ENCODE measurements at places on chromosomes 3 and 15. TPM values are rescaled to one million over a fixed set of nuclear protein-coding genes. Genes with fewer than 3 reads are reported as not detected.
A peak's percentile ranks its signal among the peaks of the same experiment; 100 is the strongest.

CLEC3B gene
- total RNA-seq = 1.9 TPM

DNA sequence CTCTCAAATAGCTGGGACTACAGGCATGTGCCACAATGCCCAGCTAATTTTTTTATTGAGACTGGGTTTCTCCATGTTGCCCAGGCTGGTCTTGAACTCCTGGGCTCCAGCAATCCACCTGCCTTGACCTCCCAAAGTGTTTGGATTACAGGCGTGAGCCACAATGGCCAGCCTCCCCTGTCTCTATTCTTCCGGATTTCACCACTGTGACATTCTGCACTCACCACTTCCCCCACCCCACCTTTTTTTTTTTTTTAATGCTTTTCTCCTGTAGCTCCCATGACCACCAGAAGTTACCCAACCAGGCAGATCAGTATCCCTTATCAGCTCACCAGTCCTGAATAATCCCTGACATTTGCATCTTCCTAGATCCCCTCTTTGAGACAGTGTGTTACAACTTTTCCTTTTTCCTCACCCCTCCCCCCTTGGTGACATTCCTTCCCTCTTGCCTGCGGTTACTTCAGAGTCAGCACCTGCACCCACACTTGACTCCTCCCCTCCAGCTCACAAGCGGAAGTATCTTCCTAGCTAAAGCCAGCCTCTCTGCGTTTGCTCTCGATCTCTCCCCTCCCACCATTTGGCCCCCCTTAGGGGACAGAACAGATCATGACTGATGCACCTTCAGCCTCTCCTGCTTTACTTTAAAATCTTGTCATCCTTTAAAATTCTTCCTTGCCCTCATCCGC is 13.5 kb upstream of the ZNF592 start:
- DNase-seq = peak; percentile 63

RAD51 gene
- 8.4 TPM for total RNA-seq

GRCh38 chr15:70060993-70061305 is 36.8 kb downstream of the TLE3 start:
- DNase-seq = no peak

All from IMR-90 (cell line).